H9 (cell line): ENCODE measurements at places on chromosomes 3 and 15.

- DNase-seq = no peak
- H3K27ac ChIP-seq = peak overlapping the region; percentile 75
- H3K36me3 ChIP-seq = peaks cover 19% of the 10 kb centered on the region
- peaks cover 4% of the 10 kb centered on the region; the same call in 1 of the 2 replicates for H3K4me1 ChIP-seq
Measured at GRCh38 chr3:112391648-112392047, 58.7 kb downstream of the CD200 start.

DNA sequence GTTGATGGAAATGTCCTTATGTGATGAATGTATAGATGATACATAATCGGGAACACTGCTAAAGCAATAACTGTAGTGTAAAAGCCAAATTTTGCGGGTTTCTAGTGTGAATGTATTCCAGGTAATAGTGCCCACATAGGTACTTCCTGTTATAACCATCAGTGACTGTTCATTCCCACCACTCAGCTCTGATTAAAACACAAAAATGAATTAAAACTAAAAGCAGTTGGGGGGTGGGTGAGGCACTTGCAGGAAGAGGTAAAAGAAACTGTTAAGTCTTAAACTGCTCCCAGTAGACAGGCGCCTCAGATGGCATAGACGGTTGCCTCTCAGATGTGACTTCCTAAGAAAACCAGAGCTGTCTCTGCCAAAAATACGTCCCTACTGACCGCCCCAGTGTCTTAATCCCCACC lies 893 bp upstream of the MTHFS start:
- no peaks in the 10 kb centered on the region for H3K27me3 ChIP-seq
- H3K4me1 ChIP-seq = no peaks in the 10 kb centered on the region
- peaks cover 8% of the 10 kb centered on the region for H3K36me3 ChIP-seq
- peak overlapping the region; percentile 79 for H3K4me3 ChIP-seq

DNA sequence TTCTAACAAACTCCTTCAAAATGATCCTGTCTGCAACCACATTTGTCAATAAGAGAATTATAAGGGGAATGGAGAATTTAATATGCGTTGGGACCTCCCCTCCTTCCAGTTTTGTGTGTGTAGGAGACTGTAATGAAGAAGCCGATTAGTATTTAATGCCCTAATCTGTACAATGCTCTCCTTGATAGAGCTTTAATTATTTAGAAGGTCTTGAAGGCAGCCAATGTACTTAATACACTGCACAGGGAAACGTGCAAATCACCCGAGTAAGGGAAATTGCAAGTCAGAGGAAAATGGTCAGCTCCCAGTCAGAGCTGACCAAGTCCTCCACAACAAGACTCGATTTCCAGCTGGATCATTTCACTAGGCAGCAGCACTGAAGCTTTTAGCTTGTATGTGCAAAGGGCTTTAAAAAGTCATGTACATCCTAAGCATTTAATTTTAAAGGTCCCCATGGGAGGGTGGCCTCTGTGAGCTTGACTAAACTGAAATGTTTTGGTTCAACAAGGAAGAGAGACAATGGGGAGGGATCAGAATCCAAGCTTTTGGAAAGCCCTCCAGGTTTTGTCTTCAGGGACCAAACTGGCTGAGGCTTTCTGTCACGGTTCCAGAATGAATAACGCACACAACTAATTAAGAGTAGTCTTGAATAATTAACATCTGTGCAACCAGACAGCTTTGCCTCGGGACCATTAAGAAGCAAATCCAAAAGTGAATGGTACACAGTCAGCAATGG lies 159.8 kb upstream of the MITF start:
- H3K36me3 ChIP-seq = no peaks in the 10 kb centered on the region
- no peaks in the 10 kb centered on the region for H3K27me3 ChIP-seq
- no peaks in the 10 kb centered on the region for H3K4me1 ChIP-seq
- no peak for DNase-seq
- no peak overlapping the region for H3K27ac ChIP-seq

- H3K27me3 ChIP-seq = no peaks in the 10 kb centered on the region
- H3K36me3 ChIP-seq = no peaks in the 10 kb centered on the region; the same call in 2 of the 3 replicates
- no peak for DNase-seq
- no peaks in the 10 kb centered on the region for H3K4me1 ChIP-seq
Measured at GRCh38 chr15:27692438-27692837, 406.7 kb downstream of the OCA2 start.

DNA sequence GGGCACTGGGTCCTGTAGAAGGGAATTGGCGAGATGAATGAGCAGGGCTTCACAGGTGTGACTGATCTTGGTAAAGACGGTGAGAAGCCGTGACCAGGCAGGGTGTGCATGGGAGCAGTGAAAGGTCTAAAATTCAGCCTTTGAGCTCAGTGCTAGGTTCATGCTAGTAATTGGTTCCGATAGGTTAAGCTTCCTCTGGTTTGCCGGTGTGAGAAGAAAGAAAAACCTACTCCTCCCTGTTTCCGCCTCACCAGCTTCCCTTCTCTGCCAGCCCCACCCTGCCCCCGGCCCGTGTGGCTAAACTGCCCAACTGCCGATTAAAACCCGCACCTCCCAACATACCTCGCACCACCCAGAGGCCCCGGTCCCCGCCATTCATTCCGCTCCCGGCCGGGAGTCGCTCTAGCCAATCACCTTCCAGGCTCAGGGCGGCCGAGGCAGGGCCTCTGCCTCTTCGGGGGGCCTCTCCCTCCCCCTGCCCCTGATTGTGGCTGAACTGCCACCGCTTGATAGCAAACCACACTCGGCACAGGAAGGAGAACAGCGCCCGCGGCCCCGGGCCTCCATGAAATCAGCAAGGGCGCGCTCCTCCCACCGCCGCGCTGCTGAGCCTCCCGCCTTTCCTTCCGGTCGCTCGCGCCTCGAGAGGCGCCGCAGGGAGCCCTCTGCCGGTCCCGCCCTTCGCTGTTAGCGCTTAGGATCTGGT lies 7.3 kb upstream of the NRROS start:
- no peaks in the 10 kb centered on the region for H3K27me3 ChIP-seq
- H3K4me3 ChIP-seq = peak overlapping the region; percentile 74
- peaks cover 2% of the 10 kb centered on the region; the same call in 1 of the 2 replicates for H3K4me1 ChIP-seq
- peak; percentile 93 for DNase-seq
- peak overlapping the region; percentile 75 for H3K27ac ChIP-seq
- peaks cover 5% of the 10 kb centered on the region; the same call in 1 of the 2 replicates for H3K36me3 ChIP-seq

DNA sequence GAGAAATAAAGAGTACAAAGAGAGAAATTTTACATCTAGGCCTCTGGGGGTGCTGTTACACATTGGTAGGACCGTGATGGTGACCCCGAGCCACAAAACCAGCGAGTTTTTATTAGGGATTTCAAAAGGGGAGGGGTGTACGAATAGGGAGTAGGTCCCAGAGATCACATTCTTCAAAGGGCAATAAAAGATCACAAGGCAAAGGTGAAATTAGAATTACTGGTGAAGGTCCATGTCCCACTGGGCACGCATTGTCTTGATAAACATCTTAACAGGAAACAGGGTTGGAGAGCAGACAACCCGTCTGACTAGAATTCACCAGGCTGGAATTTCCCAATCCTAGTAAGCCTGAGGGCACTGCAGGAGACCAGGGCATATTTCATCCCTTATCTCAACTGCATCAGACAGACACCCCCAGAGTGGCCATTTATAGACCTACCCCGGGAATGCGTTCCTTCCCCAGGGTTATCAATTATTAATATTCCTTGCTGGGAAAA lies 4.3 kb downstream of the IRAK2 start:
- H3K36me3 ChIP-seq = peaks cover 18% of the 10 kb centered on the region
- H3K27ac ChIP-seq = no peak overlapping the region
- H3K4me1 ChIP-seq = no peaks in the 10 kb centered on the region
- H3K4me3 ChIP-seq = no peak overlapping the region
- no peak for DNase-seq

GRCh38 chr3:11096266-11097139 lies 57.8 kb upstream of the HRH1 start:
- no peak overlapping the region; the same call in 2 of the 3 replicates for H3K4me3 ChIP-seq
- H3K36me3 ChIP-seq = no peaks in the 10 kb centered on the region
- no peaks in the 10 kb centered on the region for H3K4me1 ChIP-seq
- peak; percentile 58 for DNase-seq

GRCh38 chr15:78671626-78672211 lies 30.7 kb upstream of the CHRNB4 start:
- H3K36me3 ChIP-seq = no peaks in the 10 kb centered on the region
- H3K27me3 ChIP-seq = no peaks in the 10 kb centered on the region; the same call in 1 of the 2 replicates
- H3K4me1 ChIP-seq = peaks cover 9% of the 10 kb centered on the region; the same call in 1 of the 2 replicates

DNA sequence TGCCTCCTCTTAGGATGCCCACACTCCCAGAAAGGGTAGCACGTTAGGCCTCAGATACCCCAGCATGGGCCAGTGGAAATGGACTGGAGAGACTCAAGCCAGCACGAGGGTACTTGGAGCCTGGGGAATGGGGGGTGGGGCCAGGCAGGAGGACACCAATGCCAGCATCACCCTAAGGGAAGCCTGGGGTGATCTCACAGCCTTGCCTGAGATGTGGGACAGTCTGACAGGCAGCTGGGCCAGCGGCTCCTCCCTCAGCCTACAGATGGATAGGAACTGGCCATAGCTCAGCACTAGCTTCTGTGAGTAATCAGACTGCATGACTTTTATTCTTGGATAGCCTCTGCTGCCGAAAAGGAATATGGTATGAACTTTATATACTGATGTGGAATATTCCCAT lies 59.6 kb upstream of the MRPS22 start:
- H3K36me3 ChIP-seq = no peaks in the 10 kb centered on the region
- H3K27me3 ChIP-seq = no peaks in the 10 kb centered on the region
- H3K27ac ChIP-seq = no peak overlapping the region
- no peak overlapping the region for H3K4me3 ChIP-seq
- H3K4me1 ChIP-seq = no peaks in the 10 kb centered on the region

DNA sequence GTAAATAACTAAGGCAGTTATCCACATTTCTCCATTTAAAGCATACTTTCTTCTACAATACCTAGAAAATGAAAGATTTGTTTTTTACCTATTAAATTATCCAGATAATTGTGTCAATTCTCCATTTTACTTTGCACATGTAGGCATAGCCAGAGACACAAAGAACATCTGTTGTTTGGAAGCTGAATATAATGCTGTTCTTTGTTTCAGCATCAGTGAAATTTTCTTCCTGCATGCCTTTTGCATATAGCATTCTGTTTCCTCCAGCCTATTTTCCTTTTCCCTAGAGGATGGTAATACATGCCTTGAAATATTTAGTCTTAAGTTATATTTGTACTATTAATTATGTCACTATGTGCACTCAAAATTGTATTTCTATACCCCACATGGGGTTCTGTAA lies 233.7 kb downstream of the CNTN6 start:
- no peak overlapping the region for H3K27ac ChIP-seq
- no peaks in the 10 kb centered on the region for H3K4me1 ChIP-seq
- no peaks in the 10 kb centered on the region for H3K36me3 ChIP-seq
- DNase-seq = no peak

DNA sequence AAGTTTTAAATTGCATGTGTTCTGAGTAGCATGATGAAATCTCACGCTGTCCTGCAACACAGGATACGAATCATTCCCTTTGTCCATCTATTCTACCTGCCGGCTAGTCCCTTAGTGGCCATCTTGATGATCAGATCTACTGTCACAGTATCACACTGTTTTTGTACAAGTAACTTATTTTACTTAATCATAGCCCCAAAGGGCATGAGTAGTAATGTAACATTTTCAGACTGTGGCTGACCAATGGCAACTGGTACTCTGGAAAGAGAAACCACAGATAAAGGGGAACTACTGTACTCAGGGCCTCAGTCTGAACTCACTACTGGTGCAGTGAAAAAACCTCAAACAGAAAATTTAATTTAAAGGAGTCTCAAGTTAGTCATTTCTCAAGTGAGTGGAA lies 127.3 kb upstream of the MRPL3 start:
- no peak overlapping the region for H3K4me3 ChIP-seq
- H3K36me3 ChIP-seq = no peaks in the 10 kb centered on the region; the same call in 2 of the 3 replicates
- no peak overlapping the region for H3K27ac ChIP-seq
- H3K4me1 ChIP-seq = no peaks in the 10 kb centered on the region
- DNase-seq = no peak

DNA sequence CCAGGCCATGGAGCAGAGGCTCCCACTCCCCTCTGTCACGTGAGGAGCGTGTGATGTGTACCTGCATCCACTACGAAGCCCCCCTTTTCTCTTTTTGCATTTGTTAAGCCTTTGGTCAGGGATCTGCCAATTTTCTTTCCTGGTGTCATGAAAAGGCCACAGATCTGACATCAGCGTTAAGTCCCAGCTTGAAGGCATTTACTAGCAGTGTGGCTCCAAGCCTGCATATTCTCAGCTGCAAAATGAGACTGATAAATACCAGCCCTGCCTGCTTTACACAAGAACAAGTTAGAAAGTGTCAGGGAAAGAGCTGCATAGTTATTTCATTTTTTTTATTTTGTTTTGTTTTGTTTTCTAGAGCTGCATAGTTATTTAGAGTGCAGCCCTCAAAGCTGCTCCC lies 2.3 kb upstream of the ANKRD63 start:
- no peak overlapping the region for H3K27ac ChIP-seq
- no peak overlapping the region for H3K4me3 ChIP-seq
- H3K36me3 ChIP-seq = no peaks in the 10 kb centered on the region; the same call in 1 of the 3 replicates
- DNase-seq = no peak
- peaks cover 34% of the 10 kb centered on the region; the same call in 1 of the 2 replicates for H3K27me3 ChIP-seq

DNA sequence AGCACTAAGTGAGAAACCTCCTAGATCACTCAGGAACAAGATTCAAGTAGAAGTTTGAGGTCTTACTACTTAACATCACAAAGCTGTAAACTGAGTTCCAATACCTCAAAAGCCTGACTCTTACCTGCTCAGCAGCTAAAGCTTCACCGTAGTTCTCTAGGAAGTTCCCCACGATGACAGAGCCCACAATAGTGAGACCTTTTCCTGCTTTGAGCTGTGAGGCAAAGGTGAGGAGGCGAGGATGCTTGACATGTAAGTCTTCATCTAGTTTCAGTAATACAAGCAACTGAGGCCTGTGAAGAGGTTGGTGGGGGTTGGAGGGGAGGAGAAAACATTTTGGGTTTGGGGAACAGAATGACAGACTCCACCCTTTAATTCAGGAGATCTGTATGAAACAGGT lies 15.7 kb downstream of the EMC4 start:
- DNase-seq = no peak
- no peak overlapping the region for H3K4me3 ChIP-seq
- peaks cover 3% of the 10 kb centered on the region; the same call in 1 of the 2 replicates for H3K4me1 ChIP-seq
- H3K36me3 ChIP-seq = peaks cover 12% of the 10 kb centered on the region; the same call in 1 of the 2 replicates
- no peaks in the 10 kb centered on the region for H3K27me3 ChIP-seq
- H3K27ac ChIP-seq = no peak overlapping the region

DNA sequence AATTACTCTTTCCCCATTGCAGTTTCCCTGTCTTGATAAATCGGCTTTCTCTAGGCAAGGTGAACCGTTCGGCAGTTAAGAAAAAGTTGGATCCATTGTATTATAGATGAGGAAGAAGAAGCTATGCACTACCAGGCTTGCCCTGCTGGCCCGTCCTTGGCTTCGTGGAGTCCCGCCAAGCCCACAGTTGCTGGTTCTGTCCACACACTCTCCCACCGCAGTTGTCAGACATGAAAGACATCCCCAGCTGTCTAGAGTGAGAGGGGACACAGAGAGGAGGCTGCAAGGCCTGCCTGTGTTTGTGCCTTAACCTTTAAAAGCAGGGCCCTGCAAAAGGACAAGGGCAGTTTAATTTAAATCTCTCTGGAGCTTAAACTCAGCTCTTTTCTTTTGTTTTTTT lies 47.2 kb upstream of the PLCL2 start:
- H3K4me3 ChIP-seq = no peak overlapping the region
- no peak overlapping the region for H3K27ac ChIP-seq
- peaks cover 6% of the 10 kb centered on the region; the same call in 1 of the 2 replicates for H3K4me1 ChIP-seq
- no peaks in the 10 kb centered on the region for H3K27me3 ChIP-seq
- H3K36me3 ChIP-seq = no peaks in the 10 kb centered on the region
